ENCODE measurements at places on chromosomes 7 and 10. TPM values are rescaled to one million over a fixed set of nuclear protein-coding genes. Genes with fewer than 3 reads are reported as not detected.

The FAM241B gene
- not detected for total RNA-seq

The ADIRF gene
- total RNA-seq, result not detected

The CYP2C18 gene
- not detected for total RNA-seq

The PDGFA gene
- total RNA-seq, result 0.56 TPM

The CNTNAP2 gene
- not detected for total RNA-seq

DNA sequence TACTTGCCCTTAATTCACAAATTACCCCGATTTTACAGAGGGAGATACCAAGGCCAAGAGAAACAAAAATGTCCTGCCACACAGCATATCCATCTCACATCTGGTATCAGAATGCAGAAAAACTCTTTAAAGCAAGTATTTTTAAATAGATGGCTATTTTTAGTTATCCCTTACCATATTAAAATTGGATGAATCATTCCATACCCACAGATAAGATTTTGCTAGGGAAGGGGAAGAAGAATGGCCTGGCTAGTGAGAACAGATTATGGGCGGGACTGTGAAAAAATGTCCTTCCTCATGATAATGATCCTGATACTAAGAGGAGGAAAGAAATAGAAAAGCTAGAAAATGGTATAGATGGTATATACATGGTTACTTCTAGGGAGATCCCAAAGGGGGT is 80.6 kb upstream of the GATAD1 start:
- no peak for DNase-seq

The VAX1 gene
- not detected for total RNA-seq

The PIK3CG gene
- total RNA-seq, result 118 TPM

The NPC1L1 gene
- not detected for total RNA-seq

The COL26A1 gene
- not detected for total RNA-seq

DNA sequence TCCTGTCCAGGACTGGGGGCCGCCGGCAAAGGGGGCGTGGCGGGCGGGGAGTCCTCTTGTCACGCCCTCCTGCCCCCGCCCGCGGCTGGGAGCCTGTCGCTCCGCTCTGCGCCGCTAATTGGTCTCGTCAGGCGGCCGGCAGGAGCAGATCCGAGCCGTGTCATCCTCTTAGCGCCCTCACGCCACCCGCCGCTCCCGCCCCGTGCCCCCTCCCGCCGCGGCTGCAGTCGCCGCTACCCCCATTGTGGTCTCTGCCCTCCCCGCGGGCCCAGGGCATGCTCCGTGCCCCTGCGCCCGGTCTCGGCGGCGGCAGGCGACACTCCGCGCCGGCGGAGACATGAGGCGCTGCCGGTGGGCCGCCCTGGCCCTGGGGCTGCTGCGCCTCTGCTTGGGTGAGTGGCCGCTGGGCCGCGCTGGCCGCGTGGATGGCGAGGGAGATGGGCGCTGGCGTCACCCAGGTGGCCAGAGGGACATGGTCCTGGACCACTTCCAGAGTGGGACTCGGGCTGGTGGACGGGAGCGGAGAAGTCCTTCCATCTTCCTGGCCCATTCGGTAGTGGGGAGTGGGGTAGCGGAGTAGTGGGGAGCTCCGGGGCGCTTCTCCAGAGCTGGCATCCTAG is at the start of gene CDHR1:
TSS of gene CDHR1 (plus strand) at position 114 of the 620 bp plus-strand sequence. CDS start at position 338, 224 bp downstream.
- no peak for DNase-seq

GRCh38 chr10:4704034-4704545 is 121.9 kb upstream of the AKR1E2 start:
- DNase-seq, result no peak

The SPDYE8 gene
- not detected for total RNA-seq

DNA sequence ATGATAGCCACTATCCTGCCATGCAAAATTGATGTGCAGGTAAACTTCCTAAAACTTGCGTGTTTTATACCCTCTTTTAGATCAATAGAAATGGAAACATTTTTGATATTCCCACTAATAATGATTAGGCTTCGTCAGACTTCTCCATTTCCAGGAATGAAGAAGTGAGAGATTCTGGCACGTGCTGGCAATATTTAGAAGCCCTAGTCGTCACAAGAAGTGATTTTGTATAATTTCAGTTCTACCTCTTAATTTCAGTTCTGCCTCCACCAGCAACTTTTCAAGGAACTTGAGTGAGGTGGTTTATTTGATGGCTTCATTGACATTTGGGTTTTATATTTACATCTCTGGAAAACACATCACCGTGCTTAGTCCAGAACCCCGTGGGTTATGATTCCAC is 61.9 kb downstream of the MRC1 start:
- DNase-seq, result no peak

- DNase-seq, result no peak
Measured at GRCh38 chr10:73814276-73814895, 3.0 kb upstream of the NDST2 start.

- DNase-seq, result no peak
Measured at GRCh38 chr7:33958104-33958503, 52.8 kb downstream of the BMPER start.

The MDFIC gene
- not detected for total RNA-seq

DNA sequence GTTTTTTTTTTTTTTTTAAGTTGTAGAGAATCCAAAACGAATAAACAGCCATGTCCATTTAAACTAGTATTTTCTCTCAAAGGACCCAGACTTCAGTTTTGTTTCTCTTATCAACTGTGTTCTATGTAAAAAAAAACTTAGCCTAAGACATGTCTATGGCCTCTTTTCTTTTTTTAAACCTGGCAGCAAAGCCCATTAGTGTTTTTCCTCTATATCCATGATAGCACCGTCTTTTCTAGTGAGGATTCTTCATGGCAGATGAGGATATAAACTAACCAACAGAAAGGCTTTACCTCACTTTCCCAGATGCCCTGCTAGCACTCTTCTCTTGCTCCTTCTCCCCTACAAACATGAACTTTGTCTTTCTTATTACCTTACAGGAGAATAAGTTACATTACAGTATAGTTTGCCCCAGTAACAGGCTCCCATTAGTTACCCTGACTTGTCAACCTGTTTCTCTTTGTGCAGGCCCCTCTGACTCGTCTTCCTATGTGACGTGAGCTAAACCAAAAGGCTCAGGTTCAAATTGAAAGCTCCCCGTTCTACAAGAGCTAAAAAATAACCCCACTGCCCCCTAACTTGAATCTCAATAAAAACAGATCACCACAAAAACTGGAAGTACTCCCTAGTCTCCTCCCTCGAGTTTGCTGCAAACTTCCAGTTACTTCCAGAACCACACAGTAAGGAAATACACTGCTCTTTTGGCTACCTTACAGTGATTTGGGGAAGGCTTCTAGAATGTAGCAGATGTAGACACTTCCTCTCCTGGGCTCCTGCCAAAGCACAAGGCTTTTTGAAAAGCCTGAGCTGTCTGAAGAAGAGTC is 20.1 kb downstream of the P4HA1 start:
- DNase-seq, result no peak

DNA sequence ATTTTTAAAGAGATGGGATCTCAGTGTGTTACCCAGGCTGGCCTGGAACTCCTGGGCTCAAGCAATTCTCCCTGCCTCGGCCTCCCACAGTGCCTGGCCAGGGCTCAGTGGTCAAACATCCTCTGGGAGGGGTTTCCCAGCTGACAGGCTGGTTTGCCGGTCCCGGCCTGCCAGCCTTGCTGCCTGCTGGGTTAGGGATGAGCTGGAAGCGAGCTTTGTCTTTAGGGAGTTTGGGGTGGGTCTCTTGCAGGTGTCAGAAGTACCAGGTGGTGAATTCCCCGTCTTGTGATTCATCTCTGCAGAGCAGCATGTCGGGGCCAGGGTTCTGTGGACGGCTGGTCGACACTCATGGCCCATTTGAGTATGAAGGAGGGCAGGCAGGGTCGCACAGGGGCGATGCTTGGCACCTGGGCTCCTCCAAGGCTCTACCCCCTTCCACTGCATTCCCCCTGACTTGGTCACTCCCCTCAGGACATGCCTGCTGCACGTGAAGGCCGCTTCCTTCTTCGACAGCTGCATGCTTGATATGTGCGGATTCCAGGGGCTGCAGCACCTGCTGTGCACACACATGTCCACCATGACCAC is 30.3 kb downstream of the ZAN start:
- no peak for DNase-seq

DNA sequence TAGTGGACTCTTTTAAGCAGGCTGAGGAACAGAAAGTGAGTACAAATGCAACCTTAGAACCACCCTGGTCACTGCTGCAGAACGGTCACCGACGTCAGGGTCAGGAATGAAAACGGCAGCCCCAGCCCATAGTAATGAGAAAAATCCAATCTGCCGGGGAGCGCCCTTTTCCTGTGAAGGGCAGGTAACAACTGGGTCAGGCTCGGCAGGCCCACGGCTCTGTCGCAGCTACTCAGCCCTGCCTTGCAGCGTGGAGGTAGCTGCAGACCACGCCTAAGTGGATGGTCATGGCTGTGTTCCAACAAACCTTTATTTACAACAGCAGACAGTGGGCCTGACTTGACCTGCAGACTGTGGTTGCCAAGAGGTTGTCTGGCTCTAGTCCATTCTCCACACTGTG is 563.2 kb downstream of the DNAJB6 start:
- no peak for DNase-seq

DNA sequence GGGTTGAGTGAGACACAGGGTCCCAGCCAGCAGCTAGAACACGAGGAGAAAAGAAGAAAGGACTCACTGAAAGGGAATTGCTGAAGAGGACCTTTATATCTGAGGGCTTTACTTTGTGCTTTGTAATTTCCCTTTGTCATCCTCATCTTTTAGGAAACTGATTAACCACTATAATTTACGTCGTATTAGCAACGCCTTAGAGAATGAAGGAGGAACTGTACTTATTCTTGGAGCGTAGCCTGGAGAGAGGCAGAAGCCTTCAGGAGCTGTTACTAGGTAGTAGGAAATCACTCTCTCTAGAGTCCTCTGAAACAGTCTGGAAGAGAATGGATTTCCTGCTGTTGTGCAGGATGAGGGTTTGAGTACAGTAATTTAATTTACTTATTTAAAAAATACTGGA is 101.0 kb upstream of the STEAP1B start:
- no peak for DNase-seq

DNA sequence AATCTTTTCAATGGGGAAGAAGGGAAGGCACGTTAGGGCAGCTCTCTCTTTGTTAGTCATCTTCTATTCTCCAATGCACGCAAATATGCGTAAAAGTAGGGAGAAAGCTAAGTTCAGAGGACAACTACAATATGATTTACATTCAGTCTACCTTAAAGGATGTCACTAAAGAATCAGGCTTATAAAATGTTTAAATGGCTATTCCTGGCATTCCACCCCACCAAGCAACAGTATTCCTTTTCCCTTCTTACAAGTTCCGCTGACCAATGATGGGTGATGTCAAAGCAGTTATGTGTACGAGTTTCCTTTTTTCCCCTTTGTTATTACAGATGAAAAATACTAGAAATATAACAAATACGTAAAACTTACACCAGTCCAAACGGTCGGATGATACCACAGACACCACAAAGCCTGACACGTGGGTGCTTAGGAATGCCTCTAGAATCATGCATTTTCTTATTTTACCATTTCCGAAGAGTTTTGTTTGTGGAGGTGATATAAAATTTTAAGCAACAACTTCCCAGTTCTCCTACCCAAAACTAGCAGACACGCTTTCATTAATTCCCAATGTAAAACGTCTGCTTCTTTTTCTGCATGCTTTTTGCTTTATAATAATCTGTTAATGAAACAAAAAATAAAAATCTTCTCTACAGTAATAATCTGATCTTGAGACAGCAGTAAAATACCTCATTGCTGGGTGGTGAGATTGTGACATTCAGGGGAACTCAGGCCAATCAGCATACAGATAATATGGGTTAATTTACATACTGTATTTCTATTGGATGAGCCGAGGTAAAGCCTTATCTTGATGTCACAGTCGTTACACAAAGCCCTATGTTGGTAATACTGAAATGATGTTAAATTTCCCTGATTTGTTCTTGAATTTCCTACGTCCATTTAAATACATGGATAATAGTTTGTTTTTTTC is 708 bp upstream of the GPR85 start:
- no peak for DNase-seq

- DNase-seq, result no peak
Measured at GRCh38 chr7:106982415-106982814, 62.1 kb upstream of the PRKAR2B start.

The SHH gene
- total RNA-seq, result not detected

The DIP2C gene
- 0.11 TPM for total RNA-seq

The NPSR1 gene
- not detected for total RNA-seq

The STEAP4 gene
- not detected for total RNA-seq

DNA sequence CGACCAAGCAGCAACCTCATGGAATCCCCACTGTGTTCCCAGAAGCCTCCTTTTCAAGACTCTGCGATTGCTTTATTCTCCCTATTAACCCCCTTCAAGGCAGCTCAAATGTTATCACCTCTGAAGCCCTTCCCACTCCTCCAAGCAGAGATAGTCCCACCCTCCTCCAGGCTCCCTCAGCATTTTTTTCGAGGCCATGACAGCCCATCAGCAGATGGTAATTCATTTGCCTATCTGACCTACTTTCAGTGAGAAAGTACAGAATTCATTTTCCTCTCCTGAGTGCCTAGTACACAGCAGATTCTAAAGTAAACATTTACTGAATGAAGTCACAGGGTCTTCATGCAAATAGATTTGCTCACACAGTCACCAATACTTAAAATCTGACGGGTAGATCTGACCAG is 47.8 kb downstream of the HERPUD2 start:
- DNase-seq, result no peak

DNA sequence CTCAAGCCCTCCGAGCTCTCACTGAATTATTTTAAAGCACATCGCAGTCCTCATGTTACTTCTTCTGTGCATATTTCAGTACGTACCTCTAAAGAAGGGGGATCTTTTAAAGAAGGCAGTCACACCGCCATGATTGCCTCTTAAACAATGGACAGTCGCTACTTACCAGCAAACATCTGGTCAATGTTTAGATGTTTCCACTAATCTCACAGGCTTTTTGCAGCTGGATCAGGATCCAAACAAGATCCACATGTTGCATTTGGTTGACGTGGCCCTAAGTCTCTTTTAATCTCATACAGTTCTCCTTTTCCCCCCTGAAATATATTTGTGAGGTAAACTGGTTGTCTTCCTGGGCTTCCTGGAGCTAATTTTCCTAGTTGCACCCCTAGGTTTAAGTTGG is 50.0 kb downstream of the PRF1 start:
- DNase-seq, result no peak

GRCh38 chr7:100802951-100803350 is 24.4 kb downstream of the EPHB4 start:
- DNase-seq, result no peak

The PIK3AP1 gene
- total RNA-seq, result 131 TPM

GRCh38 chr10:13869295-13869664 is 282.5 kb downstream of the PRPF18 start:
- no peak for DNase-seq

DNA sequence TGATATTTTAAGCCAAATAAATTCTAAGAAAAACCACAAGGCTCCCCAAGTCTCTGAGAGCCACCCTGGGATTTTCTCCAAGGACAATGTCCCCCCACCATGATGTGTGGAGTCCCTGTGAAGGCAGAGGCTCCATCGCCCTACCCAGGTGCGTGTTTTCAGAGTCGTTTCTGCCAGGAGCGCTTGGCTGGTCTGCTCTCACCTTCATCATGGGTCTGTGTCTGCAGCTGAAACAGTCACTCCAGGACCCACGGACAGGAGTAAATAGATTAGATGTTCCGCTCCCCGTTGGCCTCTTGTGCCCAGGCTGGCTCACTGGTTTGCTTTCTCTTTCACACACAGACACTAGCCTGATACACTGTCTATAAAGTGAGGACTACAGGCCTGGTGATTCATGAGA is 217.5 kb downstream of the SFMBT2 start:
- DNase-seq, result no peak

The HTR7 gene
- not detected for total RNA-seq

GRCh38 chr10:64454962-64455361 is 933.8 kb downstream of the REEP3 start:
- DNase-seq, result no peak

- no peak for DNase-seq
Measured at GRCh38 chr10:69885379-69886013, 83.8 kb downstream of the COL13A1 start.

Data from Karpas-422 (cell line).